Naive thymus-derived CD4-positive, alpha-beta T cell (primary cell): ENCODE measurements at places on chromosomes 1 and 21. TPM values are rescaled to one million over a fixed set of nuclear protein-coding genes. Genes with fewer than 3 reads are reported as not detected.

Gene TRAF3IP3
- total RNA-seq: 746 TPM

Gene COL24A1
- not detected for total RNA-seq

Gene ADCY10
- total RNA-seq: 0.19 TPM

Gene CNKSR1
- total RNA-seq: 4.8 TPM

Gene MRPL55
- 65.2 TPM for total RNA-seq

Gene AMY2B
- total RNA-seq: 43.7 TPM

Gene SELL
- 582 TPM for total RNA-seq

Gene NBPF20
- 4.3 TPM for total RNA-seq

Gene DNAI4
- total RNA-seq: 1.3 and 2.9 TPM in 2 replicates

DNA sequence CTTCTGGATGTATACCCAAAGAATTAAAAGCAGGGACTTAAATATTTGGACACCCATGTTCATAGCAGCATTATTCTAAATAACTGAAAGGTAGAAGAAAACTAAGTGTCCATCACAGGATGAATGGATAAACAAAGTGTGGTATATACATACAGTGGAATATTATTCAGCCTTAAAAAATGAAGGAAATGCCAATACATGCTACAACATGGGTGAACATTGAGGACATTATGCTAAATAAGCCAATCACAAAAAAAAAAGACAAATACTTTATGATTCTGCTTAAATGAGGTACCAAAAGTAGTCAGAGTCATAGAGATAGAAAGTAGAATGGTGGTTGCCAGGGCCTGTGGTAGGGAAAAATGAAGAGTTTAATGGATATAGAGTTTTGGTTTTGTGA lies 14.1 kb downstream of the EEIG2 start:
- no peak for DNase-seq

DNA sequence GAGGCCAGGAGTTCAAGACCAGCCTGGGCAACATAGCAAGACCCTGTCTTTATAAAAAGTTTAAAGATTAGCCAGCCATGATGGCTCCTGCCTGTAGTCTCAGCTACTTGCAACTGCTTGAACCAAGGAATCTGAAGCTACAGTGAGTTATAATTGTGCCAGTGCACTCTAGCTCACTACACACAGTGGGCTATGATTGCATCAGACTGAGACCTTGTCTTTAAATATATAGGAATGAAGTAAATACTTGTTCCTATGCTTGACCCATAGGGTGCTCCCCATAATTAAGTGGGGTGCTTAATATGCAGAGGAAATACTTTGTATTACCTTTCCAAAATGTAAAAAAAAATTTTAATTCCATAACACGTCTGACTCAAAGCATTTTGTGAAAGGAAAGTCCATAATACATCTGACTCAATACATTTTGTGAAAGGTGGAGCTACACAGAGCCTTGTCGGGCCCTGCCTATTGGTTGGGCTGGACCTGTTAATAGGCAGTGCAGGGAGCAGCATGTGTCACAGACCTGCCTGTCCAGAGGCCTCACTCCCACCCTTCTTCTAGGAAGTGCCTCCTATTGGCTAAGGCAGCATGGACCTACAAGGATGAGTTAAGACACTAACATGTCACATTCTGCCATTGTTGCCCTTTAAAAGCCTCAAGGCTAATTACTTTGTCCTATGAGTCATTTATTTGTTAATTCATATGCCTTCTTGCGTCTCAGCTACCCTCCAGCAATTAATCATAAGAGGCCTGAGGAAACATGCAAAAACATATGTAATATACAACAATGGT lies 33.6 kb downstream of the CD58 start:
- no peak for DNase-seq

- no peak for DNase-seq
These were observed 183.6 kb downstream of the NR5A2 start for GRCh38 chr1:200211157-200211556.

DNA sequence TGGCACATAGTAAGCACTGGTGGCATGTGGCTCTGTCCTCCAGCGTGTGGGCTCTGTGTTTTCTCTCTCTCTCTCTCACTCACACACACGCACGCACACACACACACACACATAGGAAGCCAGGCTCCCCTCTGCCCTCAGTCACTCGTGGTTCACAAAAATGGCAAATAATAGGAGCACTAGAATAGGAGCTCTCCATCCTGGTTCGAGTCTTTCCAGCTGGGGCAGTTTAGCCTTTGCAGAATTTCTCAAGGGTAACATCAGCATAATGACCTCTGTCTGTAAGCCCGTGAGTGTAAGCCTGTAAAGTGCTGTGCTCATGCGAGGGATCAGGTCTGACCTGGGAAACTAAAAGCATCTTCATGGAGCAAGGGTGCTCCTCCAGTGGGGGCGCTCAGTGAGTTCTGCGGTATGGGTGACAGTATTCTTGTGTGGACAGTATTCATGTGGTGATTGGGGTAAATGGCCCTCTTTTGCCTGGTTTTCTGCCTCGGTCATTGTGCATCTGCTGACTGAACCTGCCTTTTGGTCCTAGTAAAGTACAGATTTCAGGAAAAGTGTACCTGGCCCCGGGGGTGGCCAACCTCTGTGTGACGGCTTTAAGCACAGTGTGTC lies 842 bp upstream of the ZC3H12A start:
- peak; percentile 49 for DNase-seq

GRCh38 chr1:201359031-201359872 lies 18.2 kb downstream of the TNNT2 start:
- DNase-seq: no peak

DNA sequence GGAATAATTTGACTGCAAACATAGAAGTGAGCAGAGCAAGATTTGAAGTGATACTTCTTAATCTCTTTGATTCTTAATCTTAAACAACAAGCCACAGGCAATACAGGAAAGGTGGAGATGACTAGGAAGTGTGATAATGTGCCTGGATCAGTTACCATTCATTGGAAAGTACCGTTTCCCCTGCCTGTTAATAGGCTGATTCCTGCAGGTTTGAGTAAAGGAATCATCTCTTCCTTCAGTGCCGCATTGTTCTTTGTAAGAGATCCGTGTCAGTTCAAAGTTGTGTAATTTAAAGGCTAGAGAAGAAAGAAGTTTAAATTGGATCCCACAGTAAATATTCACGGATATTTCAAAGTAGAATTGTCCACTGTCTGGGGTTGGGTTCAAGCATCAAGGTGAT lies 43.5 kb upstream of the BCL10 start:
- no peak for DNase-seq

DNA sequence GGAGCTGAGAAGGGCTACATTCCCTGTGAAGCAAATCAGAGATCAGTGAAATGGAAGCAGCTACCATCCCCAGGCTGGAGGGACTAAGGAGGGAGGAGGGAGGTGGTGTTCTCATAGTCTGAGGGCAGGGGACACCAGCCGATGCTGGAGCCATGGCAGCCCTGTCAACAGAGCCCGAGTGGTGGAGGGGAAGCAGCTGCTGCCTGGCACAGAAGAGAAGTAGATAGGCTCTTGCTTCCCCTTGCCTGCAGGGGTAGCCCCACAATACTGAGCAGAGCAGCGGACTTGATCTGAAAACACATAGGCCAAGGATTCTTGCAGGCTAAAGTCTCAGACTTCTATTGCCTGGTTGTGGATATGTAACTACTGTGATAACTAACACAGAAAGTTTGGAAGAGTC lies 255.1 kb downstream of the FGGY start:
- no peak for DNase-seq

- DNase-seq: no peak
These were observed 50.0 kb downstream of the C1orf198 start for GRCh38 chr1:230818367-230818766.

DNA sequence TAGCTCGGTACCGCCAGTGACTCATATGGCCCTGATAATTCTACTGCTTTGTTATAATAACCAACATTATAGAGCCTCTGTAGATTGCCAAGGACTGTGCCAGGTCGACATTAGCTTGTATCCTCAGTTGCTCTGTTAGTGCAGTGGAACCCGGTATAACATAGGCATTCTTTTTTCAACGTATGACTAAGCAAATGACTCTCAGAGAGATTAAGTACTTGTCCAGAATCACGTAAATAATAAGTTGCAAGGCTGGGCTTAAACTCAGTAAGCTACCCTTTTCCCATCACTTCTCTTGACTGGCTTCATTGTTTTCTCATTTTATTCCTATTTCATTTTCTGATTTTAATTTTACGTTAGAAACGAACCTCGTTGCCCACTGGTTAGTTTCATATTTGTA lies 85.1 kb downstream of the UBE4B start:
- no peak for DNase-seq

DNA sequence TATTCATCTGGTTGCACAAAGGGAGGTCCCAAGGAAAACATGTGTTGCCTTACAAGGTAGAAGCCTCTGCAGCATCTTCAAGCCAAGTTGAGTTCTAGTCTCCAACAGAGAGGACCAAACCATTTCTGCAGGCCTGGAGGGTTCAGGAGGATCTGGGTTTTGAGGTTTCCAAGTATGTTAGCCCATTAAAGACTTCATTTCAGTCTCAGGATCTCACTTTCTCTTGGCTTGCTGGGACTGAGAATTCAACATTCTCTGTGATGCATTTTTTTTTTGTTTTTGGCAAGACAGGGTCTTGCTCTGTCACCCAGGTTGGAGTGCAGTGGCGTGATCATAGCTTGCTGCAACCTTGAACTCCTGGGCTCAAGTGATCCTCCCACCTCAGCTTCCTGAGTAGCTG lies 8.8 kb upstream of the MYOCOS start:
- no peak for DNase-seq

GRCh38 chr1:244160455-244161235 lies 109.6 kb downstream of the ZBTB18 start:
- DNase-seq: no peak

- no peak for DNase-seq
These were observed 100.6 kb upstream of the RUNX1 start for GRCh38 chr21:35149698-35150097.

- DNase-seq: peak; percentile 22
These were observed 83.2 kb downstream of the RGL1 start for GRCh38 chr1:183887826-183888819.

DNA sequence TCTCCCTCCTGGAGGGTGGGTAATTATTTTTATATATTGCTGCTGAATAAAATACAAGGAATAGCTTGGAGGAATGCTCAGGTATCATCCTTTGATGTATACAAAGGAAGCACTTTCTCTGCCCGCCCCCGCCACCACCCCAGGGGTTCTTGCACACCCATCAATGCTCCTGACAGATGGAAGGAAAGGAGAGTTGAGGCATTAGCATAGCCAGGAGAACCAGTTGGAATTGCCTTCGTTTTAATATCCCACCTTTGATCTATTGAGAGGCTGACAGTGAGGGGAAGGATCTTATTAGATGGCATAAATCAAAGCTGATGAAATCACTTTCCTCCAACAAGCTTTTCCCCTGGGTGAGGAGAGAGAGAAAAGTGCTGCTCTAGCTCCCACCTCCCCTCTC lies 71.1 kb downstream of the LGR6 start:
- DNase-seq: no peak

GRCh38 chr21:41653243-41653953 lies 113.5 kb downstream of the RIPK4 start:
- no peak for DNase-seq

DNA sequence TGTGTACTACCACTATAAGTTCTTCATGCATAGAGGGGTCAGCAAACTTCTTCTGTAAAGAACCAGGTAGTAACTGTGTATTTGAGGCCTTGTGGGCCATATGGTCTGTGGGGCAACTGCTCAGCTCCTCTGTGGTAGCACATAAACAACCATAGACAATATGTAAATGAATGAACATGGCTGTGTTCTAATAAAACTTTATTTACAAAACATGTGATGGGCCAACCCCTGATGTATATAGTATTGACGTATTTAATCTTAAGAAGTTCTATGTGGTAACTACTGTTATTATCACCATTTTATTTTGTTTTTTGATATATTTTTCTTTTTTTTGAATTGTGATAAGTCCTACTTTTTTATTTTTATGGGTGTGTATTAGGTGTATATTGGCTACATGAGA lies 15.4 kb downstream of the TRAF5 start:
- no peak for DNase-seq

DNA sequence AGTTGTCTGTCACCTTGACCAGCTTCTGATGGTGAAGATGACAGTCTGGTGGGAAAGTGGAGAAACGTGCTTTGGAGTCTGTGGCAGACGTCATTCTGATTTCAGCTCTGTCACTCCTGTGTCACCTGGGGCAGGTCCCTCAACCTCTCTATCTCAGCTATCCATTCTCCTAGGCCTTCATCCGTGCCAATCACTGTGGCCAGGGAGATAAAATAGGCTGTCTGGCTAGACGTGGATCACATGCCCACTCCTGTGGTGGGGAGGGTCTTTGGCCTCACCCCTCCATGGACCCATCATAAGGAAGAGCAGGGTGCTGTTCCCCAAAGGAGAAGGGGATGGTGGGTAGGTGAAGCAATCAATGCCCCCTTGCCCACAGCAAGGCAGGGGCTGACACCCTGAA lies 140.3 kb downstream of the ACTL8 start:
- DNase-seq: no peak

- no peak for DNase-seq
These were observed 50.4 kb downstream of the PGBD5 start for GRCh38 chr1:230375780-230376179.

- no peak for DNase-seq
These were observed 8.1 kb downstream of the MTHFR start for GRCh38 chr1:11797525-11798216.

- DNase-seq: peak; percentile 95
These were observed 8.7 kb upstream of the UMODL1 start for GRCh38 chr21:42062236-42063022.

DNA sequence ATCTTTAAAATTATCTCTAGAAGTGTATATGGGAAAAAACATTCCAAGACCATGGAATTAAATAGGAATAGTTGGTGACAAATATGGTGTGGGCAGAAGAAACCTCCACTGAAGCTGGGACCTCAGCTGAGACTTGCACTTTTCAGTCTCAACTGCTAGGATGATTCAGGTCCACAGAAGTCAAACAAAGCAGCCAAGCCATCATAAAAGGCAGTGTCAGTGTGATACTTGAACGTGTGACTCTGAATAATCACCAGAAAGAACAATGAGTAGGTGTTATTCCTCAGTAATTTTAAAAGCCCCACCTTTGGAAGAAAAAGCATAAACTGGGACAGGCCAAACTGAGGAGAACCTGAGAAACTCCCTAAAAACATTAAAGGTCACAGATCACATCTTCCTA lies 90.7 kb downstream of the ZNF281 start:
- DNase-seq: no peak

DNA sequence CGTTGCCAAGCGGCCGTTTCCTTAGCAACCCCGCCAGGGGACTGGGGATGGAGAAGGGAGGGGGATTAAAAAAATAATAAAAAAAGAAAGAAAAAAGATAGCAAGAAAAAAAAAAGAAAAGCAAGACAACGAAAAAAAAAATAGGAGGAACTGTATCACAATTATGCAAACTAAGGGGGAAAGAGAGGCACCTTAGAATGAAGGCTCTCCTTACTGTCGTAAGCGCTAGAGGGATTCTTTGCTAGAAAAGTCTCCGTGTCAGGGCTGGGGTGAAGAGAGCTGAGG lies 625 bp upstream of the NEGR1 start:
- DNase-seq: peak; percentile 31

- no peak for DNase-seq
These were observed 215.8 kb upstream of the GREM2 start for GRCh38 chr1:240827786-240828185.

DNA sequence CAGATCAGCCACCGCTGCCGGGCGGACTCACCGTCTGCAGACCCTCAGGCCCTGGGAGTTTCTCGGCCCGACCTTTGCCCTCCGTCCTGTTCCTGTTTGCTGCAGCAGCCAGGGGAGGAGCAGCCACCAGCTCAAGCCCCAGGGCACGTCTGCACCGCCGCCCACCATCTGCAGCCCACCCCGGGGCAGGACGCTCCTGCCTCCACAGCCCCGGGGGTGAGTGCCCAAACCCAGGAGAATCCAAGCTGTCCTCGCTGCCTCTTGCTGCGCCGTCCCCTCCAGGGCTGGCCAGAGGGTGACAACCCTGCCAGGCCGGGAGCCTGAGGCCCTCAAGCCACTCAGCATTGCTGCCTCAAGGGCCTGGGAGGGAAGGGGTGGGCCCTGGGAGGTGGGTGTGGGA lies 1.2 kb upstream of the SLC25A34 start:
- no peak for DNase-seq
